ENCODE measurements at places on chromosomes 5 and 9.

- no peak for DNase-seq
- H3K4me1 ChIP-seq, result no peaks in the 10 kb centered on the region
- H3K27me3 ChIP-seq, result no peaks in the 10 kb centered on the region
- H3K36me3 ChIP-seq, result no peaks in the 10 kb centered on the region
- no peak overlapping the region for H3K27ac ChIP-seq
- H3K4me3 ChIP-seq, result no peak overlapping the region
These were observed 275.0 kb downstream of the GAS1 start for GRCh38 chr9:86672301-86672700.

GRCh38 chr9:123378956-123379660 lies 23.1 kb downstream of the CRB2 start:
- H3K4me3 ChIP-seq, result no peak overlapping the region
- no peaks in the 10 kb centered on the region for H3K27me3 ChIP-seq
- no peak for DNase-seq
- H3K36me3 ChIP-seq, result no peaks in the 10 kb centered on the region
- peaks cover 2% of the 10 kb centered on the region for H3K4me1 ChIP-seq

- no peak for DNase-seq
- no peaks in the 10 kb centered on the region for H3K27me3 ChIP-seq
- H3K36me3 ChIP-seq, result no peaks in the 10 kb centered on the region
- no peaks in the 10 kb centered on the region for H3K4me1 ChIP-seq
- H3K27ac ChIP-seq, result no peak overlapping the region
These were observed 4.9 kb upstream of the IFNA21 start for GRCh38 chr9:21171351-21171750.

DNA sequence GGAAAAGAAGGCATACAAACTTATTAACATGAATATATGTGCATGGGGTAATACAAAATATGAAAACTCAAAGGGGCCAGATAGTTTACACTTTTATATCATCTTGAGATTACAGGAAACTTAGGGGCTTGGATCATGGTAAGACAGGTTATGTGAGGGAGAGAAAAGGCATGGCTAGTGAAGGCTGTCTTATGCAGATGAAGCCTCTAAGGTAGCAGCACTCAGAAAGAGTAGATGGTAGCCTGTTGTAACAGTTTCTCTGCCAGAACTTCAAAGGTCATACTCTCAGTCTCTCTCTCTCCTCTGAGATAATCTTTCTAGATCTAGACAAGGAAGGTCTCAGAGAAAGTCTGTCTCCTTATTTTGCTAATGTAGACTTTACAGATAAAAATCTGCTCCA lies 57.2 kb upstream of the FGF10 start:
- DNase-seq, result peak; percentile 40
- no peak overlapping the region for H3K4me3 ChIP-seq
- H3K27me3 ChIP-seq, result no peaks in the 10 kb centered on the region
- H3K27ac ChIP-seq, result no peak overlapping the region
- H3K36me3 ChIP-seq, result no peaks in the 10 kb centered on the region

DNA sequence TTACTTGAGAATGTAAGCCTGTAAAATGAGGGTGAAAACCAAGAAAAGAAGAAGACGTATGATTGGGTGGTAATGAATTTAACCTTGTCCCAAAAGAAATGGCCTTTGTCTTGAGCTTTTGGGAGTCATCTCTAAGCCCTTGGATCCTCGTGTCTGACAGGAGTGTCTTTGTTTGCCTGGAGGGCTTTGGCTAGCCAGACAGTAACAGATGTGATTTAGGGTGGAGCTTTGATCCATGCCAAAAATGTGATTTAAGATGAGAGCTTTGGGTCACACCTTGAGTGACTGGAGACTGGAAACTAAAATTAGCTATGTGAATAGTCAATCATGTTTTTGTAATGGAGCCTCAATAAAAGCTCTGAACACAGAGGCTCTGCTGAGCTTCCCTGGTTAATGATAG lies 25.9 kb upstream of the ZFAND5 start:
- no peaks in the 10 kb centered on the region for H3K36me3 ChIP-seq
- H3K4me1 ChIP-seq, result no peaks in the 10 kb centered on the region
- H3K27me3 ChIP-seq, result no peaks in the 10 kb centered on the region
- DNase-seq, result no peak
- H3K27ac ChIP-seq, result no peak overlapping the region

DNA sequence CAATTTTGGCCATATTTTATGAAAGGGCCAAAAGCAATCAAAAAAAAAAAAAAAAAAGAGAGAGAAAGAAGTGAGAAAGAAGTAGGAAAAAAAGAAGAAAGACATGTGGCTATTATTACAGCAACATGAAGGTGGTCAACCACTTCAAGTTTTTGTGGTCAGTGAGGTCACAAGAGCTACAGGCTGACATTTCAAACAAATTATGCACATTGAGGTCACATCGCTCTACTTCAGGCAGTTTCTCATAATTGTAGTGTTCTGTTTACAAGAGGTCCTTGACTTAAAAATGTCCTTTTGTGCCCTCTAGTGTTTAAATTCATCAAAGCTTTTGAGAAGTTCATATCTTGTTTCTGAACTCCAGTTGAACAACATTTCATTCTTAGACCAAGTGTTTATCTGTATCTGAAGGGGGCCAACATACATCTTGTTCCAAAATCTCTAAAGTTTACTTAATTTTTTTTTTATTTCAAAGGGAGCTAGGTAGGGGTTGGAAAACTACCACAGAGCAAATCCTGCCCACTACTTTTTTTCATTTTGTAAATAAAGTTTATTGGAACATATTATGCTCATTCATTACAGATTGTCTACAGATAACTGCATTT lies 513.1 kb downstream of the PDE4D start:
- no peak overlapping the region for H3K27ac ChIP-seq
- DNase-seq, result peak; percentile 66
- no peaks in the 10 kb centered on the region for H3K36me3 ChIP-seq
- H3K27me3 ChIP-seq, result no peaks in the 10 kb centered on the region
- H3K4me3 ChIP-seq, result no peak overlapping the region

Measured in mesendoderm (in vitro differentiated cells).